ENCODE measurements at places on chromosomes 16 and 17. TPM values are rescaled to one million over a fixed set of nuclear protein-coding genes. Genes with fewer than 3 reads are reported as not detected.

The POLR3E gene
- total RNA-seq = 28.6 TPM

The SLC52A1 gene
- 0.14 TPM for total RNA-seq

The HCRT gene
- total RNA-seq = not detected

The STAT5A gene
- total RNA-seq = 37.6 TPM

The NUFIP2 gene
- total RNA-seq = 46.9 TPM

The ALOX12B gene
- total RNA-seq = not detected

The ICAM2 gene
- total RNA-seq = 26.7 TPM

The CFAP52 gene
- total RNA-seq = not detected

The AGRP gene
- not detected for total RNA-seq

The HBA2 gene
- 2,679 TPM for total RNA-seq

The CD300H gene
- 1.2 TPM for total RNA-seq

The PRCD gene
- total RNA-seq = 4.7 TPM

The PRAC1 gene
- not detected for total RNA-seq

The KRT33A gene
- not detected for total RNA-seq

The RNF222 gene
- total RNA-seq = not detected

The CALB2 gene
- 1.2 TPM for total RNA-seq

The PRR35 gene
- total RNA-seq = not detected

The TP53TG3 gene
- total RNA-seq = not detected

The ZFPM1 gene
- 4.3 TPM for total RNA-seq

The SLC9A5 gene
- 0.57 TPM for total RNA-seq

The CNGB1 gene
- total RNA-seq = not detected

The PLLP gene
- total RNA-seq = 1.7 TPM

The SLC5A10 gene
- not detected for total RNA-seq

The PRR29 gene
- total RNA-seq = 0.29 TPM

The CCT6B gene
- 2.4 TPM for total RNA-seq

The HSBP1 gene
- total RNA-seq = 68.8 TPM

The KRTAP2-3 gene
- not detected for total RNA-seq

The CTRB1 gene
- total RNA-seq = not detected

The TPSG1 gene
- total RNA-seq = 1.3 TPM

The TM4SF5 gene
- total RNA-seq = not detected

The TRAPPC2L gene
- total RNA-seq = 47.9 TPM

The OR1A1 gene
- total RNA-seq = not detected

The IL17C gene
- total RNA-seq = not detected

The PABPN1L gene
- not detected for total RNA-seq

The NPIPB6 gene
- 1.5 TPM for total RNA-seq

The NUP93 gene
- total RNA-seq = 54.7 TPM

The FBXW10 gene
- total RNA-seq = 0.10 TPM

The GID4 gene
- total RNA-seq = 21.4 TPM

The TMEM170A gene
- 14.3 TPM for total RNA-seq

The KRTAP4-4 gene
- not detected for total RNA-seq

The C17orf100 gene
- 0.81 TPM for total RNA-seq

The TNFRSF17 gene
- total RNA-seq = not detected

The TBL3 gene
- 20.1 TPM for total RNA-seq

The LSM12 gene
- 37.5 TPM for total RNA-seq

The RCVRN gene
- 0.33 TPM for total RNA-seq

The KRTAP1-5 gene
- total RNA-seq = not detected

The GNG13 gene
- total RNA-seq = not detected

The ABCA9 gene
- 36.6 TPM for total RNA-seq

The SYNGR3 gene
- total RNA-seq = 0.83 TPM

The RNU2-1 gene
- total RNA-seq = 14,833 TPM

The PRR15L gene
- not detected for total RNA-seq

The ALDOA gene
- 937 TPM for total RNA-seq

The TMEM100 gene
- 15.1 TPM for total RNA-seq

The TEPSIN gene
- 17.4 TPM for total RNA-seq

The WFIKKN2 gene
- 0.42 TPM for total RNA-seq
